Activated naive CD4-positive, alpha-beta T cell treated with anti-CD3 and anti-CD28 coated beads, Interleukin-2, amount 10 ng/mL, durations not matched to agents 5 hours and 36 hours (primary cell): ENCODE measurements at places on chromosomes 16 and 17. TPM values are rescaled to one million over a fixed set of nuclear protein-coding genes. Genes with fewer than 3 reads are reported as not detected.

Gene TRAPPC2L
- 57.7 TPM for total RNA-seq

Gene NAT9
- total RNA-seq = 43.4 TPM

Gene PMP22
- not detected for total RNA-seq

Gene DPEP1
- not detected for total RNA-seq

Gene MT1G
- total RNA-seq = 3.2 TPM

Gene JMJD6
- 50.5 TPM for total RNA-seq

Gene ZNF75A
- total RNA-seq = 44.3 TPM

Gene GAST
- not detected for total RNA-seq

Gene OTOA
- total RNA-seq = not detected

Gene TPSB2
- not detected for total RNA-seq

Gene TP53TG3
- total RNA-seq = not detected

Gene RPA1
- 266 TPM for total RNA-seq

Gene ATP1B2
- total RNA-seq = 0.18 TPM

Gene PIMREG
- total RNA-seq = 21.8 TPM

Gene KRTAP4-4
- not detected for total RNA-seq

Gene CLEC3A
- total RNA-seq = not detected

Gene HSD11B2
- not detected for total RNA-seq

Gene GRIN2C
- not detected for total RNA-seq

Gene SSTR5
- total RNA-seq = not detected

Gene DOK4
- 2.0 TPM for total RNA-seq

Gene ATP6V0D1
- total RNA-seq = 56.5 TPM

Gene CIBAR2
- not detected for total RNA-seq

Gene C16orf89
- total RNA-seq = not detected

Gene RUNDC3A
- 0.05 TPM for total RNA-seq

Gene CDH13
- not detected for total RNA-seq

Gene DBF4B
- 20.5 TPM for total RNA-seq

Gene GPR139
- total RNA-seq = not detected

Gene SHISA6
- total RNA-seq = not detected

Gene MT1H
- not detected for total RNA-seq

Gene TVP23B
- 23.8 TPM for total RNA-seq

Gene PDPR
- 25.1 TPM for total RNA-seq
